ENCODE measurements at places on chromosomes 5 and 9.

GRCh38 chr5:177370488-177371119 is 12.9 kb downstream of the RGS14 start:
- peak; percentile 86 for DNase-seq

GRCh38 chr5:7320701-7321301 is 75.1 kb upstream of the ADCY2 start:
- DNase-seq, result no peak

DNA sequence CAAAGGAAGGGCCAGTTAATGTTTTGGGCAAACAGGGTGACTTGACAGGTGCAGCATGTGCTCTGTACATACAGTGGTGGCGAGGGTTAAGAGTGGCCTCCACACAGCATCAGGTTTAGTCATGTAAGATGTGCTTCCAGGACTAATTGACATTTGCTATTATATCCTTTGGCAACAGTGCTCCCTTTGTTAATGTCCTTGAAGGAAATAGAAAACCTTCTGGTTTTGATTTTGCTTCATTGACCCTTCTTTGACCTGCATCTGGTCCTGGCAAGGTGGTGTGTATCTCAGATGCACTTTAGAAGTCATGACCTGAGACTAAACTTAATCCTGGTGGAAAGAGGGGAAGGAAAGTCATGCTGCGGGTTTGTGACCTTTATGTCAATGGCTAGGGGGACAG is 440.0 kb downstream of the ENC1 start:
- no peak for DNase-seq

GRCh38 chr5:68409259-68409658 is 193.7 kb downstream of the PIK3R1 start:
- no peak for DNase-seq

DNA sequence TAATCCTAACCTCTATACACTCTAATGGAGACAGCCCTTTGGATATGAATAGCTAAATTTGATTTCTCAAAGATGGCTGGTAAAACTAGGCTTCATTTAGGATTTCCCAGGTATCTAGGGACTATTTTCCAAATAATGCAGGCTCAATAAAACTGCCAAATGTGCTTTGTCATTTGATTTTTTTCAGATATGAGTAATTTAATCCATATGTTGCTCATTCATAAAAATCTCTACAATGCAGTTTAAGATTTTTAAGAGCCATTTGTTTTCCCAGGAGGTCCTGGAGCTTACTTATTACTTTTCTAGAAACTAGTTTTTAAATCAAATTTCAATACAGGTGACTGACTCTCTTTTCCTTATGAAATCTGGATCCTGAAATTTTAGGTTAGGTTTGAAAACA is 349.3 kb upstream of the SLC24A2 start:
- DNase-seq, result no peak
